Activated CD8-positive, alpha-beta T cell treated with anti-CD3 and anti-CD28 coated beads, Interleukin-2, amount 10 ng/mL, durations not matched to agents 7 days and 5 days (primary cell): ENCODE measurements at places on chromosomes 11 and 22.

- DNase-seq, result no peak
Observed at GRCh38 chr22:21677606-21678443, 12.0 kb downstream of the PPIL2 start.

DNA sequence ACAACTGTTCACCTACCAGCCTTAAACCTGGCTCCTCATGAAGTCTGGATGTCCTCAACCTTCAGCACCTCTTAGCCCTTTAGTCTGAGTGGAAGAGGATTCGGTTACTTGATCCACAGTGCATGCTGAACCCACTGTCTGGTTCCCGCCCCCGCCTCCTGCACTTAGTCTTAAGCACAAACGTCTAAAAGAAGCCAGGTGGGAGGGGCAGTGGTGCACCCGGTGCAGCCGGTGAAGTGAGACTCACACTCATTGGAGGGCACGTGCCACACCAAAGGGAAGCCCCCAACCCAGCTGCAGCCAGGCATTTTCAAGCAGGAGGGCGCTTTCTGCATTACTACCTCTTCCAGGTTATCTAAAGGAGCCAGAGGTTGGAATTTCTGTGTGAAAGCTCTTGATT, 146.8 kb downstream of the COMMD9 start:
- DNase-seq, result no peak

DNA sequence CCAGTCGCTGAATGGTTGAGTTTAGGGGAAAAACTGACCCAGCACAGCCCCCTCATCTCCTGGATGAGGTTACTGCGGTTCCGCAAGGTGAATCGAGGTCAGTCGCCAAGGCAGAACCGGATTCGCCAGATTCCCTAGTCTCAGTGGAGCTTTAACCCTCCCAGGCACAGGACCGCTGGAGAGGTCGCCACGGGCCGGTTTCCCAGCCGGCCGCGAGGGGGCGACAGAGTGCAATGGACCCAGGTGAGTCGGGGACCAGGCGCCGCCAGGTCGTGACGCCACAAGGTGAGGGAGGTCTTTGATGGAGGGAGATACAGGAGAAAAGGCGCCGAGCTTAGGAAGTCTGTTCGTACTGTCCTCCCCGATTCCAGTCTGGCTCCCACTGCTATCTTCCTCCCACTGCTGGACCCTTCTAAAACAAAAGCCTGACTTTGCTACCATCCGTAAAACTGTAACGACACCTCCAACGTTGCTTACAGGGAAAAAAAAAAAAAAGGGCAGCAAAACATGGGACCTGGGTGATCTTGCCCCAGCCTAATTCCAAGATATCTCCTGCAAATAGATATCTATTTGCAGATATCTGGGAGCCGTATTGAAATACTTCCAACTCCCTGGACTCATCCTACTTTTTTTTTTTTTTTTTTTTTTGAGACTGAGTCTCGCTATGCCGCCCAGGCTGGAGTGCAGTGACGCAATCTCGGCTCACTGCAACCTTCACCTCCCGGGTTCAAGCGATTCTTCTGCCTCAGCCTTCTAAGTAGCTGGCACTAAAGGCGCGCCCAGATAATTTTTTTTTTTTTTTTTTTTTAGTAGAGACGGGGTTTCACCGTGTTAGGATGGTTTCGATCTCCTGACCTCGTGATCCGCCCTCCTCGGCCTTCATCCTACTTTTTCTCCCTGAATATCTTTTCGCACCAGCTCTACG, 1.4 kb upstream of the GGA1 start:
- DNase-seq, result peak; percentile 92

- no peak for DNase-seq
Observed at GRCh38 chr11:3641701-3642070, at the start of gene ART5. TSS of gene ART5 (minus strand) at chr11:3641992. CDS start at chr11:3641862, 130 bp downstream.

- no peak for DNase-seq
Observed at GRCh38 chr11:16133867-16134266, 222.5 kb downstream of the SOX6 start.

DNA sequence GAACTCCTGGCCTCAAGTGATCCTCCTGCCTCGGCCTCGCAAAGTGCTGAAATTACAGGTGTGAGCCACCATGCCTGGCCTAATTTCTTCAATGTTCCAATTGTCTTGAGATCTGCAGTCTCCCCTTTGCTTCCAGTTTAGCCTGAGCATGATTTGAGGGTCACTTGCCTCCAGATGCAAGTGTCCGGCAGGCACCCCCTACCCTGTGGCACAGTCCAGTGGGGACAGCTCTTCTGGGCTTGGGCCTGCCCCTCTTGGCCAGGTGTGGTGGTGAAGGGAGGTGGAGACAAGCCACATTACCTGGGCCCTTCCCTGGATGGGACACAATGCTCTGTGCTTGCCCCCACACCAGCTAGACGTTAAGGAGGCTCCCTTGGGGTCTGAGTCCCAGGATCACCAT, 21.3 kb upstream of the CACNG2 start:
- no peak for DNase-seq

GRCh38 chr11:72471005-72471898, 36.9 kb upstream of the CLPB start:
- peak; percentile 69 for DNase-seq

- DNase-seq, result no peak
Observed at GRCh38 chr22:32785321-32786026, 16.0 kb upstream of the TIMP3 start.

GRCh38 chr11:35747668-35748067, 85.1 kb downstream of the TRIM44 start:
- DNase-seq, result no peak

GRCh38 chr22:26524870-26525269, 12.6 kb upstream of the TFIP11 start:
- DNase-seq, result no peak

- no peak for DNase-seq
Observed at GRCh38 chr22:48376936-48377712, 1450.5 kb downstream of the BRD1 start.

DNA sequence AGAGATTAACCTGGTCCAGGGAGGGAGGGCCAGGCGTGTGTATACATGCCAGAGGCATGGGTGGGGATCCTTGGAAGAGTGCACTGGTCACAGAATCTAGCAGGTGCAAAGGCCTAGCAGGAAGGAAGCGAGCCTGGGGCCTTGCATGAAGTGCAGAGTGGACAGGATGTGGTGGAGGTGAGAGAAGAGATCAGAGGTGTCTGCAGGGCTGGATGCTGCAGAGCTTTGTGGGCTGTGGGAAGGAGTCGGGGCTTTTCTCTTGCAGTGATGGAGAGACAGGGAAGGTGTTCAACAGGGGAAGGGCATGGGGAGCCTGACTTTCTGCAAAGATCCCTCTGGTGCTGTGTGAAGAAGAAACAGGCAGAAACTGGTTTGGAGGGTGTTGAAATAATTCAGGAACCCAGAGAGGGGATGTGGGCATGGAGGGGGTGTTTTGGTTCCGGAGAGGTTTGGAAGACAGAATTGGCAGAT, 2.5 kb upstream of the TPST2 start:
- DNase-seq, result peak; percentile 85

- no peak for DNase-seq
Observed at GRCh38 chr11:221539-221938, 14.0 kb downstream of the RIC8A start.

DNA sequence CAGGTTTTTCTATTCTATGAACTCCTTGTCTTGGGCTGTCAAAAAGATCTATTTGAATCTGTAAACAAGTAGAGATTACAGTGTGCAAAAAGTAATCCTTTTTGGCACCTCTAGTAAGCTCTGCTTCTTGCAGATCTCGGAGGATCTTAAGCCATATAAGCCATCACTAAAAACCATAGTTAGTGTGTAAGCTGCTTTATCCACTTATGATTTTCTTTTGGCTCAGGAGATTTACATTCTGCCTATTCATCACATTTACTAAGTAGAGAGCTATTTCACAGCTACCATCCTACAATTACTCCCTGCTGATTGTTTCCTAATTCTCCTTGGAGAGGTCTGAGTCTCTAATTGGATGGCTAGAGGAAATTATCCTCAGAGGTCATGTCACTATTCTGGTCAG, 385.7 kb downstream of the AASDHPPT start:
- no peak for DNase-seq

DNA sequence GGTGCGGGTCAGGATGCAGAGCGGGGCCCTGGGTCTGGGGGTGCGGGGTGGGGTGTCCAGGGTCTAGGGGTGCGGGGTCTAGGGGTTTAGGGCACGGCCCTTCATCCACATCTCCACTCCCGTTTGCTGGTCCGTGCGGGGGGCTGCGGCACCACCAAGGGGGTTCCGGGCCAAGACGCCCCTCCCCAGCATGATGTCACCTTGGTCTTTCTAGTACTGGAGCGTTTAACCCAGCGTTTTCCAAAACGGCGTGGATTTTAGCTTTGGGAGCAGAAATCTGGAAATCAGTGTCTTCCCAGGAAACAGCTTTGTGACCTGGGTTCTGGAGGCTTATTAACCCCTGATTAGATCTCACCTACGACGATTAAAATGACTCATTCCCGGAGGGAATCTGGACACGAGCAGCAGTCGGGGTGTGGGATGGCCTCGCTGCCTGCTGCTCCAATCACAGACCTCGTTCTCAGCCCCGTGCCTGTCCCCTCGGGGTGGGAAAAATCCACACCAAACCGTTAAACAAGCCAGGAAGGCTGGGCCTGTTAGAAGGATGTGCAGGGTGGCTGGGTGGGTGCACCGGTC, 759 bp downstream of the AP2A2 start:
- DNase-seq, result no peak

DNA sequence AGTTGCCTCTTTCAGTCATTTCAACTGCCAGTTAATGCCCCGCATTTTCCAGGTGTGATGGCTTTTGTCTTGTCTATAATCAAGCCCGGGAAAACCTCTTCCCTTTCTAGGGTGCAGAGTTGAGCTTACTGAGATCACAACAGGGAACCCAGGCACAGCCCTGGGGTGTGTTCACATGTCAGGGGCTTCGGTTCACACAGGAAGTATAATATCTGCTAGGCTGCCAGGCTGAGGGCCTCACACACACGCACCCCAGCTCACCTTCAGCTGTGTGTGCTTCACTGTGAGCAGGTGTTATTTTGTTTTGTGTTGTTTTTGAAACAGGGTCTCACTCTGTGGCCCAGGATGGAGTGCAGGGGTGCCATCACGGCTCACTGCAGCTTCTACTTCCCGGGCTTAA, 9.7 kb upstream of the SOX10 start:
- peak; percentile 31 for DNase-seq

- DNase-seq, result peak; percentile 44
Observed at GRCh38 chr22:26585104-26585790, 4.7 kb downstream of the TPST2 start.

DNA sequence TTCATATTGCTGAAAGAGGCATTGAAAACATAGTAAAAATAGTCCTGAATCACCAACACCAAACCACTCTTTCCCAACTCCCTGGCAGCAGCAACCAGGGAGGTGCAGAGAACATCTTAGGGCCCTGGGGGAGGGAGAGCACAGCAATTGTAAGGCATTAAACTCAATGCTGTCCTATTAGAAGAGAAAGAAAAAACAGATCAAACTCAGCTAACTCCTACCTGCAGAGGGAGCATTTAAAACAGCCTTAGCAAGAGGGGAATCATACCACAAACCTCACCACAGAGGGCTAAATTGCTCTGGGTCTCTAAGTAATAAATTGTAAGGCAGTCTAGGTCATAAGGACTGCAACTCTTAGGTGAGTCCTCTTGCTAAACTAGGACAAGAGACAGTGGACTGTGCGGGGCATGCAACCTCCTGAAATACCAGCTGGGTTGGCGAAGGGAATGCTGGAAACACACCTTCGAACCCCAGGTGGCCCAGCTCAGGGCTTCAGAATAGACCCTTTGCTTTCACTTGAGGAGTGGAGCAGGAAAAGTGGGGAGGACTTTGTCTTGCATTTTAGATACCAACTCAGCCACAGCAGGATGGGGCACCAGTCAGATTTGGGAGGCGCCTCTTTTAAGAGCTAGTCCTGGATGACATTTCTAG, 697.1 kb upstream of the FAT3 start:
- no peak for DNase-seq

DNA sequence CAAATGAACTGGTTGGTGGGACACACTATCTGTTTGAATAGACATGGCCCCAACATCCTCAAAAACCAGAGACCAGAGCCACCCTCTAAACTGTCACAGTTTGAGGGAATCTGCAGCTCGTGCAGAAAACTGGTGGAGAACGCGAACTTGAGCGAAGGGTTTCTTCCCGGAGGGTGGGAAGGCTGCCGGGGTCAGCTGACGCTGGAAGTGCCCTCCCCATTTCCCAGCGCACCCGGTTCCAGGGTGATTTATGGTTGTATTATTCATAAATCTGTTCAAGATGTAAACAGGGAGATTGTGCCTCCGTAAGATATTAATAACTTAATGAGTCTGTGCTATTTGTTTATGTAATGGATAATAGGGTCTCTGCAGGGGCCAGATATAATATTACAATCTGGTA, 1396.7 kb downstream of the BRD1 start:
- DNase-seq, result no peak

DNA sequence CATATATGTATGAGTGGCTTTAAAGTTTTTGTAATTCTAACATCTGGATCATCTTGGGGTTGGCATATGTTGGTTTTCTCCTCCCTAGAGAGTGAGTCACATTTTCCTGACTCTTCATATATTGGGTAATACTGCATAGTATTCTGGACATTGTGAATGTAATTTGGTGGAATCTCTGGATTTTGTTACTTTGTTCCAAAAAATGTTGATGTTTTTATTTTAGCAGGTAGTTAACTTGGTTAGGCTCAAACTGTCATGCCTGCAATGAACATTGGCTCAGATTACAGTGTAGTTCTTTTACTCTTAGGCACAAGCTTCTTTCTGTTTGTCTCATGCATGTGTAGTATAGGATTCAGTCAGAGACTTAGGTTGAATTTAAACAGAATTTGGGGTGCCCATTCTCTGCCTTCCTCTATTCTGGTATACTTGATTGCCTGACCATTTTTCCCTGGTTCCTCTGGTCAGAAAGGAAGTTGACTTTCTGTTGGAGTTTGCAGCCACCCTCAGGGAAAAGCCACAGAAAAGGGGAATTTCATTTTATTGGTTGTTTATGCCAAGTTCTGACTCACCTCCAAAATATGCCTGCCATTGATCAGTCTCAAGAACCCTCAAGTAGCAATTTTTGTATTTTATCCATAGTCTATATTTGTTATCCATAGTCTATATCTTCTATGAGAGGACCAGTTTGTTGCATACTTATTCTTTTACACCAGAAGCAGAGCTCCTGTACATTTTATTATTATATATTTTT, 151.7 kb downstream of the UVRAG start:
- no peak for DNase-seq

GRCh38 chr11:69814411-69814810, 4.8 kb downstream of the FGF3 start:
- no peak for DNase-seq

DNA sequence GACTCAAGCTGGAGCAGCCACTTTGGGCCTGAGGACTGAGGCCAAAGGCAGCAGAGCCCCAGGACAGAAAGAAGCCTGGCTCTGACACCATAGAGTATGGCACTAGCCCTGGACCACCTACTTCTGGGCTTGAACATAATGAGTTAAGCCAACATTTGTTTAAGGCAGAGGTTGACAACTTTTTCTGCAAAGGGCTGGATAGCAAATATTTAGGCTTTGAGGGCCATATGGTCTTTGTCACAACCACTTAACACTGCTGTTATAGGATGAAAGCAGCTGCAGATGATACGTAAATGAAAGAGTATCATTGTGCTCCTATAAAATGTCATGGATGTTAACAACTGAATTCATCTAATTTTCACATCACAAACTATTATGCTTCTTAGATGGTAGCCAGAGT, 16.6 kb downstream of the OSBP start:
- no peak for DNase-seq

- DNase-seq, result no peak
Observed at GRCh38 chr11:92111287-92111686, 113.3 kb upstream of the FAT3 start.
